ENCODE measurements at places on chromosomes 7 and 10. TPM values are rescaled to one million over a fixed set of nuclear protein-coding genes. Genes with fewer than 3 reads are reported as not detected.

VSTM4 gene
- 0.65 TPM for total RNA-seq

GRCh38 chr10:48554246-48554645 is 50.6 kb downstream of the ARHGAP22 start:
- no peaks in the 10 kb centered on the region for H3K27me3 ChIP-seq
- no peak overlapping the region for H3K4me3 ChIP-seq
- H3K4me1 ChIP-seq: no peaks in the 10 kb centered on the region
- no peaks in the 10 kb centered on the region for H3K36me3 ChIP-seq

MSMB gene
- total RNA-seq: 1.7 TPM

GRCh38 chr10:89653410-89653869 is 8.4 kb upstream of the PANK1 start:
- no peaks in the 10 kb centered on the region for H3K4me1 ChIP-seq
- H3K27me3 ChIP-seq: no peaks in the 10 kb centered on the region
- no peak for DNase-seq
- no peaks in the 10 kb centered on the region for H3K36me3 ChIP-seq
- H3K4me3 ChIP-seq: no peak overlapping the region

GRCh38 chr7:158975526-158976467 is 119.4 kb downstream of the DYNC2I1 start:
- DNase-seq: peak; percentile 65
- no peaks in the 10 kb centered on the region for H3K27me3 ChIP-seq
- H3K36me3 ChIP-seq: no peaks in the 10 kb centered on the region

- H3K27ac ChIP-seq: no peak overlapping the region
- no peaks in the 10 kb centered on the region for H3K36me3 ChIP-seq
- no peak overlapping the region for H3K4me3 ChIP-seq
- H3K4me1 ChIP-seq: no peaks in the 10 kb centered on the region
- no peak for DNase-seq
- H3K27me3 ChIP-seq: no peaks in the 10 kb centered on the region
Observed at GRCh38 chr10:59037018-59037389, 139.4 kb upstream of the PHYHIPL start.

- H3K27me3 ChIP-seq: no peaks in the 10 kb centered on the region
- peak; percentile 41 for DNase-seq
- no peak overlapping the region for H3K27ac ChIP-seq
- no peaks in the 10 kb centered on the region for H3K36me3 ChIP-seq
- H3K4me1 ChIP-seq: no peaks in the 10 kb centered on the region
- H3K4me3 ChIP-seq: no peak overlapping the region
Observed at GRCh38 chr10:132711613-132712121, 74.3 kb downstream of the NKX6-2 start.

DNA sequence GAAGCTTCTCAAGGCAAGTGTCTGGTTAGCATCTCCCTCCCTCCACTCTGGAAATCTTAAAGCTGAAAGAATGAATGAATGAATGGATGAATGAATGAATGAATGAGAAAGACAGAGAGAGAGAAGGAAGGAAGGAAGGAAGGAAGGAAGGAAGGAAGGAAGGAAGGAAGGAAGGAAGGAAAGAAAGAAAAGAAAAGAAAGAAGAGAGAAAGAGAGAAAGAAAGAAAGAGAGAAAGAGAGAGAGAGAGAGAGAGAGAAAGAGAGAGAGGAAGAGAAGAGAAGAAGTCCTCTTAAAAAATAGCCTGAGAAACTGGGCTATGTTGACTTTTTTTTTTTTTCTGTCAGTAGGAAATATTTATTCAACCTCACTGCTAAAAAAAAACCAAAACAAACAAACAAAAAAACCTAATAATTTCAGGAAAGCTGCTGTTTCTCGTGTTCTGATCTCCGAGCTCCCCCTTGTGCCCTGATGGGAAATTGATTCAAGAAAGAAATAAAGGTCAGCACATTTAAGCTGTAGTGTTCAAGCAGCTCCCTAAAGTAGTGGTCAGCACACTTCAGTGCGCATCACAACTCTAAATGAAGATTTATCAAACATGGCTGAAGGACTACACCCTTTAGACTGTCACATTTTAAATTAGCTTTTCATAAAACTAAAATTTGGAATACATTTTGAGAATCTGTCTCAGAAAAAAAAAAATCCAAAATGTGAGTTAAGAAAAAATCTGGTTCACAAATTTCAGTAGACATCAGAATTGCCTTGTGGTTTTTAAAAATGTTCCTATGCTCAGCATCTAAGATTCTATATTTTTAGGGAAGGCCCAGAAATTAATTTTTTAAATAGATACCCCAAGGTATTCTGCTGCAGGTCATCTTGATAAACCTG is 154.3 kb downstream of the ELAPOR2 start:
- peak; percentile 57 for DNase-seq
- H3K27me3 ChIP-seq: no peaks in the 10 kb centered on the region
- H3K4me3 ChIP-seq: no peak overlapping the region
- H3K27ac ChIP-seq: no peak overlapping the region
- no peaks in the 10 kb centered on the region for H3K4me1 ChIP-seq
- H3K36me3 ChIP-seq: peaks cover 87% of the 10 kb centered on the region

CPEB3 gene
- 0.99 TPM for total RNA-seq

FXYD4 gene
- 0.97 TPM for total RNA-seq

DNA sequence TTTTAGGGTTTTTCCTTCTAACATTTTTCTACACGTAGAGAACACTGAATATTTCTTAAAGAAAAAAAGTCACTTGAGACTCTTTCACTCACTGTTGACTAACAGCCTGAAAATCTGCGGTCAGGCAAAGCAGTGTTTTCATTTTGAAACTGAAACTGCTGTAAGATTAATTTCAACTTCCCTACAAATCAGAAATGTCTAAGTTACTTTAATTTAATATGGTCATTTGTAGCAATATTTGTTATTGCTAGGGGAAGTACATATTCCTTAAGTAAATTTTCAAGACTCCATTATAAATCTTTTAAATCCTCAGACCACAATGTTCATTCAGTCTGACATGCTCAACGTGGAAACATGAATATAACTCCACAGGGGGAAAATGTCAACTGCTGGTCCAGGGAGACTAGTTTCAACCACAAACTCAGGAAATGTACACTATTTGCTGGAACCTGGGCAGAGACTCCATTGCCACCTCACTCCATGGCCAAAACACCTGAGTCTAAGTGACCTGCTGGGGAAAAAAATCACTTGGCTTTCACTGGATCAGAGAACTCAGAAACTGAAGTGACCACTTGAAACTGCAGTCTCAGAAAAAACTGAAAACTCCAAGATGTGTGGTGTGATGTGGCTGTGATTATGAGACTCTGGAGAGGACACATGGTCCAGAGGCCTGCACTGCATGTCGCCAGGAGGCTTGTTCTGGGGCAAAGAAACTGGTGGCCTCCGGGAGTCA is 161.2 kb downstream of the TAX1BP1 start:
- no peak for DNase-seq
- H3K27me3 ChIP-seq: no peaks in the 10 kb centered on the region
- H3K27ac ChIP-seq: no peak overlapping the region
- no peak overlapping the region for H3K4me3 ChIP-seq

GRCh38 chr10:20618011-20618547 is 279.0 kb downstream of the NEBL start:
- no peak overlapping the region for H3K4me3 ChIP-seq
- no peak overlapping the region for H3K27ac ChIP-seq
- DNase-seq: no peak
- H3K4me1 ChIP-seq: no peaks in the 10 kb centered on the region

GRCh38 chr7:12458520-12459131 is 55.0 kb upstream of the VWDE start:
- no peaks in the 10 kb centered on the region for H3K27me3 ChIP-seq
- no peak overlapping the region for H3K4me3 ChIP-seq
- H3K27ac ChIP-seq: no peak overlapping the region

CFAP58 gene
- total RNA-seq: 0.80 TPM

CCDC136 gene
- total RNA-seq: 49.3 TPM

FLNC gene
- total RNA-seq: 11.3 TPM

NCF1 gene
- not detected for total RNA-seq

DNA sequence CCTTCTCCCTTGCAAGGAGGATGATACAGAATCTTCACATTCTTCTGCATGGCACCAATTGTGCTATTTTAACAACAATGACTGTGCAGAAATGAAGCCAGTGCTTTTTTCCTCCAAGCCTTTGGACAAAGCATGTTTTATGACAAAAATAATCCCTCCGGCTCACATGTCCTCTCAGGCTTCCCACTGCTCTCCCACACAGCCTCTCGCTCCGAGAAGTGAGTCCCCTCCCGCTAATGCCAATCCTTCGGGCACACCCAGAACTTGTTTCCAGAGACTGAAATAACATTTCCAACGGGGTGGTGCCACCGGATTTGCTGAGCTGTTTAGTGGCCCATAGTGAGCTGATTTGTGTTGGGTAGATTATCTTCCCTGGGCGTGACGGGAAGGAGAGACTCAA is 35.8 kb downstream of the RBM17 start:
- no peaks in the 10 kb centered on the region for H3K36me3 ChIP-seq
- no peaks in the 10 kb centered on the region for H3K27me3 ChIP-seq

DNA sequence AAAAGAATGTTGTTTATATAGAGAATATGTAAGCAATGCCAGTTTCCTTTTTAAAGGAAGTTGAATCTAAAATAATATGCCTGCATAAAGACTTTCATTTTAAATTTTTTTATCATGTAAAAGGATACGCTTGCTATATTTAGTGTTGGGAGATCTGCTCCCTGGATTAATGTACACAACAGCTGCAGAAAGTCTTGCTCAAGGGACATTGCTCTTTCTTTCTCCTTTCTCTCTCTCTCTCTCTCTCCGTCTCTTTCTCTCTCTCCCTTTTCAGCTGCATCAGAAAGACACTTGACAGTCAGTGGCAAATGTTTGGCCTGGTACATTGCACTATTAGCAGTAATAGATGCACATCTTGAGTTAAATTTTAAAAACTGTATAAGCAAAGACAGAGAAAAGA is 739 bp downstream of the MYPN start:
- no peaks in the 10 kb centered on the region for H3K27me3 ChIP-seq
- peaks cover 3% of the 10 kb centered on the region for H3K4me1 ChIP-seq
- no peak overlapping the region for H3K27ac ChIP-seq
- H3K4me3 ChIP-seq: no peak overlapping the region

DNA sequence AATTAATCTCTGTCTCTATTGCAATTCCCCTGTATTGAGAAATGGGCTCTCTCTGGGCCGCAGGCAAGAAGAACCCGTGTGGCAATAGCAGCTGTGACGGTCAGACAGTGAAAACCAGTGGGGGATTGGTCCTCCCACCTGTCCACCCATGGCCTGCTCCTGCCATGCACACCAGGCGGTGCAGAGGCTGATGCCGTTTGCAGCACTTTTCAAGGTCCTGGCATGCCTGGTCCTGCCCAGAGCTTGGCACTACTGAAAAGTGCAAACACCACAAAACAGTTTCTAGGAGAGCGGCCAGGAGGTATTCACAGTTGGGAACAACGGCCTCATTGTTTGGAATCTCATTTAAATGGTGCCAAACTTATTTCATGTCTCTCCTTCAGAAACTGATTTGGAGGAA is 41.5 kb downstream of the PSPH start:
- no peak overlapping the region for H3K27ac ChIP-seq
- no peak overlapping the region for H3K4me3 ChIP-seq
- no peaks in the 10 kb centered on the region for H3K4me1 ChIP-seq
- no peak for DNase-seq

DNA sequence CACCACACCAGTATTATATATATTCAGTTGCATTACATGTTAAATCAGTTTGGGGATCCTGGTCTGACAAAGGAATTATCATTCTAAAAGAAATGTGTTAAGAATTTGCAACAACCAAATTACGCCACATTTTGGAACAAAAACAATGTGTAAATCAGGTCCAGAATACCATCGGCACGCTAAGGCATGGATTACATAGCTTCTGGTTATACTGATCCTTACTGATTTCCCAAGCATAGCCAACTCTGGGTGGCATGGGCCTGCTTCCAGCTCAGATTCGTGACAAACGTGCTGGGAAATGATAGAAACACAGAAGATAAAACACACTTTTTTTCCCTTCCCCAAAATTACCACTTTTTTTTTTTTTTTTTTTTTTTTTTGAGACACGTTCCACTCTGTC is 660.0 kb downstream of the SORCS1 start:
- H3K4me1 ChIP-seq: no peaks in the 10 kb centered on the region
- H3K4me3 ChIP-seq: no peak overlapping the region
- no peak overlapping the region for H3K27ac ChIP-seq
- H3K36me3 ChIP-seq: no peaks in the 10 kb centered on the region
